Nucleus accumbens (tissue), 56 donors: ENCODE measurements at places on chromosomes 5 and 9.

DNA sequence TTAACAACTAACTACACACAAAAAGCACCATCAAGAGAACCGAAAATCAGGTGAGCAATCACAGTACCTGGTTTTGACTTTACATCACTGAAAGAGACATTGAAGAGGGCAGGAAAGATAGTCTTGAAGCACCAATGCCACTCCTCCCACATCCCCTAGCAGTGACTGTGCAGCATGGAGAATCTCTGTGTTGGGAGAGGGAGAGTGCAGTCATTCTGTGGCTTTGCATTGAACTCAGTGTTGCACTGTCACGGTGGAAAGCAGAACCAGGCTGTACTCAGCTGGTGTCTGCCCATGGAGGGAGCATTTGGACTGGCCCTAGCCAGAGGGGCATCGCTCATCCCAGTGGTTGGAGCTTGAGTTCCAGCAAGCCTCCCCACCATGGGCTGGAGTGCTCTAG is 40.4 kb downstream of the C5 start:
- no peak for DNase-seq

DNA sequence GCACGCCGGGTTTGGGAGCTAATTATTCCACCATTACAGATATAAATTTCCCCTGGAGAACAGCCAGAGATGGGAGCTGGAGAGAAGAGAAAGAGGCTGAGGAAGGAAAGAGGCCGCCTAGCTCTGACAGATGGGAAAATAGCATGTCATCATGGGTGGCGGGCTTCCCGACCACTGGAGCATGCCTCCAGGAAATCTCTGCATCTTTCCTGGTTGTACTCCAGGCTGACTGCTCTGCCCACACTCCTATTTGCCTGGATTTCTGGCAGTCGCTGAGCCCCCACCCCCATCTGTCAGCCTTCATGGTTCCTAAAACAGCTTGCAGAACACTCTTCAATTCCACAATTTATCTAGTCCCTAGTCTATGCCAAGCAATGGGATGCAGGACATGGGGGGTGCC is 14.3 kb upstream of the GABRP start:
- no peak for DNase-seq

GRCh38 chr5:108818613-108819272 is 71.0 kb downstream of the FER start:
- DNase-seq, result no peak

- DNase-seq, result no peak
Observed at GRCh38 chr5:14407746-14408175, 173.8 kb upstream of the OTULINL start.

- DNase-seq, result no peak
Observed at GRCh38 chr9:133876836-133877235, 115.3 kb downstream of the VAV2 start.

DNA sequence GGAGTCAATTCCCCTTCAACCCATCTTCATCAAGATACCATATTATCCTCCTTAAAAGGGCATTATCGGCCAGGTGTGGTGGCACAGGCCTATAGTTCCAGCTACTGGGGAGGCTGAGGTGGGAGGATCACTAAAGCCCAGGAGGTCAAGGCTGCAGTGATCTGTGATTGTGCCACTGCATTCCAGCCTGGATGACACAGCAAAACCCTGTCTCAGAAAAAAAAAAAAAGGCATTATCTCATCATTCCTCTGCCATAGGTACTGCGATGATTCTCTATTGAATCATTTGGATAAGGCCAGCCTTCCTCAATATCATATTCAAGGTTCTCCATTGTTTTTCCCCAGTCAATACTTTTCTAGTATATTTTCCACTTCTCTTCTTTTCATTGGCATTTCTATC is 39.2 kb upstream of the RAB3C start:
- DNase-seq, result no peak

DNA sequence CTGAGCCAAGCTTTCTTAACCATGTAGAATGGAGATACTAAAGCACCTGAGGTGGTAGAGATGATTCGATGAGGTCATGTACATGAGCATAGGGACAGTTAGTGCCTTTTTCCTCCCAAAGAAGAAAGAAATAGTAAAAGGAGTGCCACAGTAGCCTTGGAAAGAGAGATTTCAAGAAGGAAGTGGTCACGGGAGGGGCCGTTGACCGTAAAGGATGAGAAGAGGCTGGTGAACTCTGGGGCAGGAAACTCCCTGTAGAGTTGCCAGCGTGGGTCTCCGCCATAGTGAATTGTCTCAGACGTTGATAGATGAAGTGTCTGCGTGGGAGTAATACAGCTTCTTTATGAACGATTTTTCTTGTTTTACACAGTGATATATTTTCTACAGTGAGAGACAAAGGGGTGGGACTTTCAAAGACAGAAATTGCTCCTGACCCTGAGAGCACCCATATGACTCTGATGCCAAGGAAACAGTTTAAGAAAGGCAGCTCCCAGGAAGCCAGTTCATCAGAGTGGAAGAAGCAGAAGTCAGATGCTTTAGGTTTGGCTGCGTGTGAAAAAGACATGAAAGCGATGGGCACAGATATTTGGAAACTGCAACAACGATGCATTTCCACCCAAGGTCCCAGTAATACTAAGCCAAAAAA is 41.3 kb downstream of the UGCG start:
- DNase-seq, result no peak
